NCI-H1105 (cell line): ENCODE measurements at places on chromosomes 5 and 9.
A peak's percentile ranks its signal among the peaks of the same experiment; 100 is the strongest.

- no peak for DNase-seq
These were observed 53.9 kb downstream of the ZCCHC7 start for GRCh38 chr9:37174247-37174646.

GRCh38 chr5:150107909-150108447, 21.6 kb upstream of the CSF1R start:
- DNase-seq = no peak

GRCh38 chr9:68844631-68845612, 139.9 kb downstream of the PIP5K1B start:
- peak; percentile 10 for DNase-seq

GRCh38 chr9:89598363-89598713, 6.5 kb upstream of the GADD45G start:
- DNase-seq = no peak

DNA sequence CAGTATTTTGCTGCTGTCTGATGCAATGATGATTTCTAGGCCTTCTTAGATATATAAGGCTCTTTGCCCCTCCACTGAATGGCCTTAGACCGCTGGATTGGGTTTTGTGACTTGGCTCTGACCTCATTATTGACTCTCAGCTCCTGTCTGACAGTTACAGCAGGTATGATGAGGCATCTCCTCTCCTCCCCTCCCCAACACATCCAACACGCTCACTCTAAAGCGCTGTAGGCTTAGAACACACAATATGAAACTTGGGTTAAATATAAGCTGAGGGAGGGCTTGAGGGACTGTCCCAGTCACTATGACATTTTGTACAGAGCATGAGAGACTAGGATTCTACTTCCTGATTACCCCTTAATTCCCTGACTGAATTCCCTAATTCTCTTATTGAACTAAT, 18.8 kb upstream of the CER1 start:
- no peak for DNase-seq

DNA sequence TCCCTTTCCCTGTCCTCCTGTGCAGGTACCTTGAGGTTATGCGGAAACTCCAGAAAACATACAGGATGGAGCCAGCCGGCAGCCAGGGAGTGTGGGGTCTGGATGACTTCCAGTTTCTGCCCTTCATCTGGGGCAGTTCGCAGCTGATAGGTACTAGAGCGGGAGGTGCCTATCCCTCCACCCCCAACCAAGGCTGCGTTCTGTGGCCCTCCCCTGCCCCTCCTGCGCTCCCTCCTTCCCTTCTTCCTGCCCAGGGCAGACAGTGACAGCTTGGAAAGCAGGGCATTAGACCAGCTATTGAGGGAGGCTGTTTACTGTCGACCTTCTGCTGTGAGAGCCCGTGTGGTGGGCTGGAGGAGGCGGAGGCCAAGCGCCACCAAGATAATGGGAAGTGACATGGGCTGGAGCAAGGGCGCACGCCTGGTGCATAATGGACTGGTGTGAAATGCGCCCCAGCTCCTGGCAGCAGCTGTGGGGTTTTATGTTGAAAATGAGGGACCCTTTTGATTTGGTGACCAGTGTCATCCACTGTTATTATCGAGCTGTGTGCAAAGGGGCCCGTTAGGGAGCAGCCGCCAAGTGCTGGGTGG, 25.3 kb downstream of the PTPA start:
- no peak for DNase-seq

- DNase-seq = no peak
These were observed 139.6 kb upstream of the RASA1 start for GRCh38 chr5:87127956-87128687.

DNA sequence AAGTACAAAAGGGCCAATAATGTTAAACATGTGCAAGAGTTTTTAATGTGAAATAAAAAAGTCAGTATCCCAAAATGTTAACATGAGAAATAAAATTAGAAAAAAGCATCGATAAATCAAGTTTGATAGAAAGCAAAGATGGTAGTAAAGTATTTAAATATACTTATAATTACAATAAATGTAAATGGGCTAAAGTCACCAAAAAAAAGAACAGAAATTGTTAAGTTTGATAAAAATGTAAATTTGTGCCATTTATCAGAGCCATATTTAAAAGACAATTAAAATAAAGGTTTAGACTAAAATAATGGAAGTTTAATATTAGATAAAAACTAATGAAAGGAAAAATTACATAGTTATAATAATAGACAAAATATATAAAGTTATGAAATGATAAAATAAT, 500.5 kb downstream of the TMEM232 start:
- DNase-seq = no peak
